Stimulated activated memory B cell treated with anti-CD40 and anti-IgM and Interleukin-4, amounts not matched to agents 10 μg/mL and 1 μg/mL and 100 μg/mL, for 72 hours (primary cell): ENCODE measurements at places on chromosomes 3 and 15.

DNA sequence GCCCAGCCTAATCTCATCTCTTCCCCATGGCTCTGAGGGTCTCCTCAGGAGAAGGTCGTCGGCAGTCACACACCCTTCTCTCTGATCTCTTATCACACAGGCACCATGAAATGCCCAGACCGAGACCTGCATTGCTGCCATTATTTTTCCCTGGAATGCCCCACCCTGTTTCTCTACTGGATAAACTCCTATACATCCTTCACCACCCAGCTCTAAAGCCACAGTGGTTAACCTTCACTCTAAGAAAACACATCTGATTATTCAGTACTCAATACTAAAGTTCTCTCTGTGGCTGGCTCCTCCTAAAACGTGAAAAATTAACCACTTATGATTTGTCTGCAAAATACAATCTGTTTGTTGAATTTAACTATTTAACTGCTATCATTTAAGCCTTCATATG is 43.3 kb downstream of the RORA start:
- ATAC-seq: no peak

GRCh38 chr3:117633207-117633606 is 923.6 kb downstream of the TUSC7 start:
- no peak for ATAC-seq

DNA sequence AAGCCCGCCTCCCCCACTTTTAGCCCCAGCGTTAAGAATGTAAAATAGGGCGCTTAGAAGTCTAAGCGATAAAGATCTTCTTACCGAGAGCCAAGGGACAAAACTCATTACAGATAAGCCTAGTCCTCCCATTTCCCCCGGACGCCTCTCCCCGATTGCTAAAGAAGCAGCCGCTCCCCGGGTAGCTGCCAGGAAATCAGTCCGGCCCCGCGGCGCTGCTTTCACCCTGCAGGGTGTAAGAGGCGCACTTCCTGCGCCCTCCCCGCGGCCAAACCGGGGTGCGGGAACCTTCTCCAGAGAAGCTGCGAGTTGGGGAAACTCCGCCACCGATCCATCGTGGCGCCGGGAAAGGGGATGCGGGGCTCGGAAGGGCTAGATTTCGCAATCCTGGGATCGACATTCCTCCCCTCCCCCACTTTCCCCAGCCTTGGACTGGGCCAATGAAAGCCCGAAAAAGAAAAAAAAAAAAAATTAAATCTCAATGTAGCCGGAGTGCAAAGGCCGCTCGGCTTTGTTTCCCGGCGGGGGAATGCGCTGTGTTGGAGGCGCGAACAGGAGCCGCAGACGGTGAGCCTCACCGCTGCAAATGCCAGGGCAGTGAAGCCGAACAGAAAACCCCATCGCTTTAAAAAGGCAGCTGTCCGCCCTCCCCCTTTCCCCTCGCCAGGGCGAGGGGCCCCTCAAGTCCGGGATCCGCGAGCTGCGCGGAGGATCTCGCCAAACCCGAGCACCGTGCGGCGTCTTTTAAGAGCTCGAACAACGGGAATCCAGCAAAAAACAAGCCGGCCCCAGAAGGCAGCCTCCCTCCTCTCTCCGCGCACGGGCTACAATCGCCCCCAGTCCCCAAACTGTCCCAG is 626 bp upstream of the PTPRG start:
- ATAC-seq: peak; percentile 45

- no peak for ATAC-seq
Observed at GRCh38 chr3:9398700-9399336, 1.4 kb downstream of the SETD5 start.

DNA sequence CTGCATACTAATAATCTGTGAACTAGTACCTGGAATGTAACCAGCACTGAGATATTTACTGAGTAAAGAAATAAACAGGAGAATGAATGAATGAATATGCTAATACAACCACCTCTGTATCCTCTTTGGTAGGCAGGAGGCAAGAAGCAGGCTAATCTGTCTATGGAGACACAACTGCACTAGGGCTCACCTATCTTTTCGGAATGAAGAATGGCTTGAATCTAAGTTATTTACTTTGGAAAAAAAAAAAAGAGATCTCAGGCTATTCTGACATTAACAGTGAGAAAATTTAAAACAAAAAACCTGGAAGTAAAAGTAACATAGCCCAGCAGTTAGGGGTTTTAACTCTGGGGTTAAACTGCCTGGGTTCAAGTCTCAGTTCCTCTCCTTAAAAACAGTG is 174.2 kb downstream of the FOXP1 start:
- ATAC-seq: no peak

- no peak for ATAC-seq
Observed at GRCh38 chr3:169897284-169897683, 14.1 kb upstream of the SAMD7 start.

- no peak for ATAC-seq
Observed at GRCh38 chr3:108406063-108406660, 104.2 kb downstream of the MYH15 start.

DNA sequence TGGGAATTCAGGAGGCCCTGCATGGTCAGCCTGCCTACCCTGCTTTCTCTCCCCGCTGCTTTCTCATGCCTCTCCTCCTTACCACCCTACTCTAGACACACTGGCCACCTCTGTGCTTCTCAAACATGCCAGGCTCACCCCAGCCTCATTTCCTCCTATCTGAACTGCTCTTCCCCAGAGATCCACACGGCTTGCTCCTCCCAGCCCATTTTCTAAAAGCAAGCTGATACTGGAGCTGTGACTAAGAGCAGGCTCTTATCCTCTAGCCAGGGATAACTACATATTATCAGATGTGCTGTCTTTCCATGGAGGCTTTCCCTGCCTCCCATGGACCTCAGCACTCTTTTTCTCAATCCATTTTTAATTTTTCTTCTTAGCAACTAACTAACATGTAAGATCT is 85.9 kb downstream of the BOC start:
- ATAC-seq: no peak
